ENCODE measurements at places on chromosomes 11 and 22.
A peak's percentile ranks its signal among the peaks of the same experiment; 100 is the strongest.

- peak; percentile 58 for DNase-seq
Measured at GRCh38 chr11:120985718-120986569, 38.0 kb upstream of the TBCEL start.

GRCh38 chr22:29871684-29872083, 11.3 kb upstream of the MTMR3 start:
- DNase-seq = no peak

DNA sequence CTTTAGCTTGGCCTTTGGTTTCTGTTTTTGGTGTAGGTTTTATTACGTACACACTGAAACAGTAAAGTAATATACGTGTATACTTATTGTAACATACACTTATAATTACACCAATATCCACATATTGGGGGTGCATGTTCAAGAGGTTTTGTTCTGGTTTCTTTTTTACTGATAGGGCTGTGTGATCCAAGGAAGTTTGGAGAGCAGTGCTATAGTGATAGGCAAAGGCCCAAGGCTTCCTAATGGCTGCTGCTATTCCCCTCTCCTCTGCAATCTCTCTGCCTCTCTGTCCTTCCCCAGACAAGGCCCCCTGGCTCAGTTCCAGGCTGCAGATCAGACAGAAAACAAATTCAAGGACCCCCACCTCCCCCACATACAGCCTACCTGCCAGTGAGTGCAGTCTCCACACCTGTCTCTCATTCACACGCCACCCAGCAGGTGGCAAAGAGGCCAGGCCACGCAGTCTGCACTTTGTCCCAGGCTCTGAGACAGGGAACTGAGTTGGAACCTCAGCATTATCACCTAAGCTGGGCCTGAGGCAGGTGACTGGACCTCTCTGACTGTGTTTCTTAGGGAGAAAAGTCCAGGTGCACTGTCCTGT, 15.1 kb downstream of the TMEM184B start:
- DNase-seq = peak; percentile 71

DNA sequence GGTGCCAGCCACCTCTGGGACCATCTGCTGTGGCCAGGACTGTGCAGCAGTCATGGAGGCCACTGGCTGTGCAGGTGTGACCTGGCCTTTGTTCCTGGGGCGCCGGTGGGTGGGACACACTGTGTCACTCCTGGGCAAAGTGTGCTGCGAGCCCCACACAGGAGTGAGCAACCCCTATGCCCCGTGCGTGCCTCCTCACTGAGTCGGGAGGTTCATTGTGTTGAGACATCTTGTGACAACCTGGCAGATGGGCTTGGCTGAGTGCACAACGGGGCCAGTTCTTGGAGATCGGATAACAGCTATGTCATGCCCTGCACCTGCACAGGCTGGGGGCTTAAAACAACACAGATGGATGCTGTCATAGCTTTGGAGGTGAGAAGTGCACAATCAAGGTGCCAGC, 13.5 kb downstream of the ANO1 start:
- DNase-seq = no peak

- DNase-seq = no peak
Measured at GRCh38 chr11:103228807-103229206, 119.6 kb downstream of the DYNC2H1 start.

- DNase-seq = no peak
Measured at GRCh38 chr11:76335842-76336241, 45.1 kb downstream of the THAP12 start.

DNA sequence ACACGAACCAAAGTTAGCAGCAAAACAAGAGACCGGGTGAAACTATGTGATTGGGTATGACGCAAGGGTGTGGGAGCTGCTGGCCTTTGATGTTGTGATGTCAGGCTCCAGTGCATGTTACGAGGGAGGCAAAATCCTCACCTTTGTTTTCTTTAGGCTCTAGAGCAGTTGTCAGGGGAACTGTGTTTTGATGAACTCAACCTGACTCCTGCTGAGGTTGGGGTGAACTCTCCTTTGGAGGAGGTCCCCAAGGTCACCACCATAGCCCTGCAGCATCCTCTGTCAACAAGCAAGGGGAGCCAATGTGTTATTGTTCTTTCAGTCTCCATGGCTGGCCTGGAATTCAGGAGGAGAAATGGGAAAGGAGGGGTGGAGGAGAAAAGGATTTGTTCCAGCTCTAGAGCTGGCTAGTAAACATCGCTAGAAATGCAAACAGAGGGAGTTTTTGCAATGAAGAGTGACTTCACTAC, 33.8 kb downstream of the RASSF10 start:
- no peak for DNase-seq

DNA sequence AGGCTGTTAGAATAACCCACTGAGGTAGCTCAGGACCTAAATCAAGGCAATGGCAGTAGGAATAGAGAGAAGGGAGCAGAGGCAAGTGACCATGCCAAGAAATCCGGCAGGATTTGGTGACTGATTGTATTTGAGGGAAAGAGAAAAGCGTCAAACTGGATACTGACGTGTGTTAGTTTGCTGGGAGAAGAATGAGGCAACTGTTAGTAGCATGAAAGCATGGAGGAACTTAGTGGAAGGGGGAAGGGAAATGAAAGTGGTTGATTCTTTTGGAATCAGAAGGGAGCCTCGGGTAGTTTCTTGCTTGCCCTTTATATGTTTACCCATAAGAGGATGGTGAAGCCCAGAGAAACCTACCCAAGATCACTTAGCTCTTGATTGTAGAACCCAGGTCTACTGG, 8.3 kb downstream of the PPFIBP2 start:
- no peak for DNase-seq

DNA sequence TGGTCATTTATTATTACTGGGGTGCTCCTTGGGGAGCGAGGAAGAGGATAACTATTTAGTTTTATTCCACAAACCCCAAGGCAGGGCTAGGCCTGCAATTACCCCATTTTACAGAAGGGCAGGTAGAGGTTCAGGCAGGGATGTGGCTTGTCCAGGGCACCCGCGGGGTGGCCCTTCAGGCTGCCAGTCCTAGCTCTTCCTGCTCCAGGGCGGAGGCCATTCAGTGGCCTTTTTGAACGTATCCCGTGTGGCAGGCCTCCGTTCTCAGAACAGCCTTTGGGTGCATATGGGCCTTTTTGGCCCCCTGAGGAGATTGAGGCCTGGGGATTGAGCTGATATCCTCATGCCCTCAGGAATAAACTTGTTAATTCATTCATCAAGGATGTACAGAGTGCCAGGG, 66.2 kb downstream of the MPPED1 start:
- no peak for DNase-seq

- DNase-seq = no peak
Measured at GRCh38 chr22:41132550-41132949, 40.2 kb downstream of the EP300 start.

- DNase-seq = no peak
Measured at GRCh38 chr11:34315394-34315793, 42.4 kb downstream of the ABTB2 start.

DNA sequence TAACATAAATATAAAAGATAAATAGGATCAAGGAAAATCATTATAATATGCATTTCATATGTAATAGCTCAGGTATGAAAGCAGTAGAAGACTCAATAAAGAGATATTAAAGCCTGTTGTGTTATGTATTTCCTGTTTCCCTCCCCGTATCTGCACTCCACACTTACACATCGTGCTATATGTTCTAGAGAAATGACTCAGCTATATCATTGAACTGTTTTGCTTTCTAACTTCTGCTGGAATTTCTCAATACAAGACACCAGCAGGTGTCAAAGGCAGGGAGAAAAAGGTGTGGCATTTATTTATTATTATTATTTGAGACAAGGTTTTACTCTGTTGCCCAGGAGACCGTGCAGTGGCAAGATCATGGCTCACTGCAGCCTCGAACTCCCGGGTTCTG, 842.8 kb upstream of the CNTN5 start:
- DNase-seq = no peak

GRCh38 chr11:119480380-119481020, 57.5 kb upstream of the THY1 start:
- DNase-seq = no peak

DNA sequence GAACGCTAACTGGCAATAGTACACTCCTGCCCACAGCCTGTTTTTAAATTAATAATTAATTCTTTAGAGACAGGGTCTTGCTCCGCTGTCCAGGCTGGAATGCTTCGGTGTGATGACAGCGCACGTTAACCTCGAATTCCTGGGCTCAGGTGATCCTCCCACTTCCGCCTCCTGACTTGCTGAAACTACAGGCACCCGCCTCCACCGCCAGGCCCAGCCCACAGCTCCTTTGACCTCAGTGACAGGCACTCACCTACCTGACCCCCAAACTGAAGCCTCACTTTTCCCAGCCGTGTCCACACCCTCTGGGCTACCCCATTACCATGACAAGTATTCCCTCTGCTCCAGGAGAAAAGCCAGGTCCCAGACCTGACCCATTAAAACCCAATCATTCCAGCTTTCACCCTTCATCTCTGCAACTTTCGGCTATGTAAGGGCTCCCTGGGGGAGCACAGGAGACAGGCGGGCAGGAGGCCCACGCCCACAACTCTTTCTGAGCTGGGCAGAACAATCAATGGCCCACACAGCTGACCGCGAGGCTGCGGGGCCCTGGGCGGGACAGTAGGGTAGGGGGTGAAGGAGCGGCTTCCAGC, 730 bp downstream of the LMNTD2 start:
- DNase-seq = no peak

GRCh38 chr22:33149611-33150010, 91.4 kb upstream of the SYN3 start:
- DNase-seq = no peak

DNA sequence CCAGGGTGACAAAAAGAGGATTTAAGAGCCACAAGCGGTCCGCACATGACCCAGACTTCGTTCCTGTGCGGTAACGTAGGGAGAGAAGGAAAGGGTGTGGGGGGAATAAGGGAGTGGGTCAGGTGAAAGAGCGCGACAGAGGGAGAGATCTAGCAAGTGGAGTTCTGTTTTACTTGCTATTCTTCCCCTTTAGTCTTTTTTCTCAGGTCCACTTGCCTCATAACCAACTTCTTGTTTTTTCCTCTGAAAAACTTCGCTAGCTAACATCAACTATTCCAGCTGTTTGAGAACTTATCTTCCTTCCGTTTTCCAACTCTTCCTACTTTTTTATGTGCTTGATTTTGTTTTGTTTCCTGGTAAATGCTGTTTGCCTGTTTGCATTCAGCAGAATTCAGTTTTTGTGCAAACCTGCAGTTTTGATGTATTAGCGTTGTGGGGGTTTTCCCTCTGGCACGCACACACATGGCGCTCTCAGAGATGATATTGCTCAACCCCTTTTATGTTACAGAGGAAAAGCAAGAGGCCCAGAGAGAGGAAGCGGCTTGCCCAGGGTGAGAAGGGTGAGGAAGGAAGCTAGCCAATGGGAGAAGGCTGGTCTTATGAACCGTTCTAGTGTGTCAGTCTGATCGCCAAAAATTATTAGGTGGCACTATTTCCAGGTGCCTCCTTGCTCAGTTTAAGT, 592 bp upstream of the CTSC start:
- DNase-seq = no peak

DNA sequence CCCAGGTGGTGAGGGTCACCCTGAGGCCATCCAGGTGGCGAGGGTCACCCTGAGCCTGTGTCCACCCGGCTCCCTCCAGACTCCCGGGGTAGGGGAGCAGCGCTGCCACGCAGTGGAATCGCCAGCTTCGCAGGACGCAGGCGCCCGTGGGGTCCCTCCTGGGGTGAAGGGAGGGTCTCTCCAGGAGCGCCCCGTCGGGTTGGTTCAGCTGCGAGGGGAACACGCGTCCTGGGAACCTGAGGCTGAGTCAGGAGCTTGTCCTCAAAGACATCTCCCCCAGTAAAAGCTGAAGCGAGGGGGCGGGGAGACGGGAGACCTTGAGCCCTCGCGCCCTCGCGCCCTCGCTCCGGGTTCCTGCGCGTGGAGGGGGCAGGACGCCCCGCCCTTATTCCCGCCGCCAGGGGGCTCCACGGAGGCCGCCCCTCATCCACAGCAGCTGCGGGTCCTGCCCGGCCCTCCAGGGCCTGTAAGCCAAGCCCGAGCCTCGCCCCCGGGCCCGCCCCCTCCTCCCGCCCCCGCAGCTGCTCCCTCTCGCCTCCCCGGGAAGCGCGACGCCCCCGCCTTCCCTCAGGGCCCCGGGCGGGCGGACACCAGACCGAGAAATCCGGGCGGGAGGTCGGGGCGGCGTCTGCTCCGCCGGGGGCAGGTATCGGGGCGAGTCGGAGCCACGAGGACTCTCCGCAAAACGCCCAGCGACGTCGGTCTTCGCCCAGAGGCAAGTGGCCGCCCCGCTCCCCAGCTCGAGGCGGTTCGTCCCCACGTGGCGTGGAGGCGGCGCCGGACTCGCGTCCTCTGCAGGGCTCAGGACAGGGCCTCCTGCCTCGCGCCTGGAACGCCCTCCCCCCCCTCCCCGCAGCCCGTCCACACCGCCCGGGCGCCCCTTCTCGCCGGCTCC, 22.8 kb downstream of the PIM3 start:
- DNase-seq = no peak

DNA sequence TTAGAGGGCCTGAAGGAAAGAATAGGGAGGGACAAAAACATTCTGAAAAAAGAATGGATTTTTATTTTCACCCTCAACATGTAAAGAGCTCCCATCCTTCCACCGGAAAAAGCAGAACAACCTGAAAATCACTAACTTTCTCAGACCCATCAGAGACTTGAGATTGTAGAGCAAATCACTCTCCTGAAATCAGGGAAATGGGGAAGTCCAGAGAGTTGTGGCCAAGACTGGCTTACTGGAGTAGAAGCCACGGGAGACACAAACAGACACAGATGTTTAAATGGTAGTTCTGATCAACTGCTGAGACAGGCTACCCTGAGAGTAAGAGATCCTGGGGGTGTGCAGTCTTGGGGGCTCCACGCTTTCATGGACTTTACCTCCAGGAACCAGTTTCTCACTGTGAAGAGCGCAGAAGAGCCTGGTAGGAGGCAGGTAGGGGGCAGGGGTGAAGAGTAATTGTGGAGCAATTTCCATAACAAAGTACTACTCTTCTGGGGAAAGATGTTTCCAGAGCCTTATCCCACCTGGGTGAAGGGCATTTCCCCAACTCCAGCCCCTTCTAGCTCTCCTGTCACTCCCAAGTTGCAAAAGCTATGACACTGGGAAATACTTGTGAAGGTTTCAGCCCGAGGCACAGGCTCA, 47.1 kb downstream of the ASCL2 start:
- DNase-seq = no peak

DNA sequence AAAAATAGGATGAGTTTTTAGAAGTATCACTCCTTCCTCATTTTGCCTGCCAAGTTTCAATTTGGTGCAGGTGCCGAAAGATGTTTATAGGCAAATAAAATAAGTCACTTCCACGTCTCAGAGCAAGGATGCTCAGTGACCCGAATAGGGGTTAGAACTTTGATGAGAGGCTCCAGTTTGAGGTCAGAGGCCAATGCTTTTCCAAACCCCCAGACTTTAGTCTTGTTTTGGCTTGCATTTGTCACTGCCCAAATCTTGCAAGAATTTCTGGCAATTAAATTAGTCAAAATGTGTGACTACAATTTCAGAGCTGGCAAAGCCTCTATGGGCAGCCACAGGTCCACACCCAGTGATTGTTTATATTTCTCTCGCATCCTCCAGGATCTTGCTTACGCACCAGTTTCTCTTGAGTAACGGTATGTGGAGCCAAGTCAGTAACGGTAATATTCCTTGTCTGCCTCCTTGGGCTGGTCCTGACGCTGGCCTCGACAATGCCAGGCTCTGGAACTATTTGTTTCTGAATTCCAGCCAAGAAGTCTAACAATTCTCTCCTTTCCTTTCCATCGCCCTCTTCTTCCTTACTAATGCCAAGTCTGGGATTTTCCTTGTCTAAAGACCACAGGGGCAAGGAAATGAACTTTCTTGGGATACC, 9.9 kb upstream of the NUP160 start:
- DNase-seq = no peak
